ENCODE measurements at places on chromosomes 5 and 9. TPM values are rescaled to one million over a fixed set of nuclear protein-coding genes. Genes with fewer than 3 reads are reported as not detected.

DNA sequence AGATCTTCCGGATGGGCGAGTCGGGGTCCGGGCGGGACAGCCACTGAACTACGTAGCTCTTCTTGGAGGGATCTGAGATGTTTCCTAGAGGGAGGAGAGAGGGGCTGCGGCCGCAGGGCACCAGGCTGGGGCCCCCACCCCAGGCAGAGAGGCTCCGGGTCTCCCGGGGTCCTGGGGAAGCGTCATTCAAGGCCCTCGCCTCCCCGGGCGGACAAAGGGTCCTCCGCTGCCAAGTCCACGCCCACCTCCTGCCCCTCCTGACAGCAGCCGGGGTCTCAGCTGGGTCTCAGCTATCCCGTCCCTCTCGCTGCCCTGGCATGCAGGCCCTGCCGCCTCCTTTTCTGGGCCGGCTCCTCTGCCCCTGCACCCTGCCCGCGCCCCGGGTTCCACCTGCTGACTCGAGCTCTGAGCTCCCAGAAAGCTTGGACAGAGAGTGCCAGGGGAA lies 61.5 kb downstream of the ZNF354C start:
- DNase-seq, result no peak

GRCh38 chr5:150075806-150076205 lies 10.5 kb downstream of the CSF1R start:
- no peak for DNase-seq

DNA sequence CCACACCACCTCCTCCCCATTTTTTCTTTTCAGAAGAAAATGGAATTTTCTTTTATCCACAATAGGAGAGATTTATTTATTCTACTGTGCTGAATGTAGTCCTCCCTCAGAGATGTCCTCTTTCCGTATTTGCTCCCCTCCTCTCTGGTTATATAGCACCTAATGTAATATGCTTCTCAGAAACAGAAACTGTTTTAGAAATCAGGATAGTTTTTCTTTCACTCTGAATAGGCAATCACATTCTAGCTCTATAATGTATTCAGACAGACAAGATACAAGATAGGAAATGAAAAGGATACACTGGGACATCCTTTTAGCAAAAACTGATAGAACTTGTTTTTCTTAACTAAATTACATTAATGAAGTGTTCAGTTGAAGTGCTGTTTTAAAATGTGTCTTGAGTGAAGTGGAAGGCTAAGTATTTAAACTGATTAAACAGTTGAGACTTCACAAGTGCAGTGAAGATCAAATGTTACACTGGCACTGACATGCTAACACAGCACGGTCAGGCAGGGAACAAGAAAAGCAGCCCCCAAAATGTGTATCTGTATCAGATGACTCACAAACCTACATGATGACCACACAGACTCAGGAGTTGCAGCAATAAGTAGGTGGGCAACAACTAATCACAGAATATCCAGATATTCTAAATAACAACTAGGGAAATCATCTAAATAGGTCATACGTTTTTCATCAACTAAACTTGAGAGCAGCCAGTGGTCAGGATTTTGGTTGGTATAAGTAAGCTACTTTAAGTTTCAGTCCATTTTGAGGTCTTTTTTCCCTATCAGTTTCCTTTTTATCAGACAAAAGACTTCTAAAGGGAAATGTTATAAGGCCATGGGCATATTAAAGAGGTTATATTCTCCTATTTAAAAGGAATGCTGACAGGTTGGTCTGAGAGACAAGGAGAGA lies 260.4 kb downstream of the MLLT3 start:
- DNase-seq, result no peak

Gene ZNF454
- 0.18 TPM for polyA plus RNA-seq

- DNase-seq, result no peak
Observed at GRCh38 chr5:120913396-120913795, 449.3 kb downstream of the PRR16 start.

GRCh38 chr9:116753389-116753788 lies 66.3 kb downstream of the TRIM32 start:
- DNase-seq, result no peak

DNA sequence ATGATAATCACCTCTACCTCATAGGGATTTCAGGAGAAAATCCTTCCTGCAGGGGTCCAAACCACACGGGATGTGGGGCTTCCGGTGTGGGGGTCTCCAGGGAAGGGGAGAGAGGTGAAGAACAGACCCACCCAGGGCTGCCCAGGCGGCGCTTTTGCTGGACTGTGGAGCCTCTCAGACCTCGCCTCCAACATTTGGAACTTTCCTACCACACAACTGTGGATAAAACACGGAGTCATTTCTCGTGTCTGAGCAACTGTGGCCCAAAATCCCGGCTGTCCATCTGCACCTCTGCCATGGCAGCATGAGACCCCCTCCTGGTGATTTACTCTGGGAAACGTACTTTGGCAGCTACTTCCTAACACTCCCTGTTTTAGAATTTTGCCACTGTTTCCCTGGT lies 307.8 kb upstream of the IRX4 start:
- DNase-seq, result no peak

DNA sequence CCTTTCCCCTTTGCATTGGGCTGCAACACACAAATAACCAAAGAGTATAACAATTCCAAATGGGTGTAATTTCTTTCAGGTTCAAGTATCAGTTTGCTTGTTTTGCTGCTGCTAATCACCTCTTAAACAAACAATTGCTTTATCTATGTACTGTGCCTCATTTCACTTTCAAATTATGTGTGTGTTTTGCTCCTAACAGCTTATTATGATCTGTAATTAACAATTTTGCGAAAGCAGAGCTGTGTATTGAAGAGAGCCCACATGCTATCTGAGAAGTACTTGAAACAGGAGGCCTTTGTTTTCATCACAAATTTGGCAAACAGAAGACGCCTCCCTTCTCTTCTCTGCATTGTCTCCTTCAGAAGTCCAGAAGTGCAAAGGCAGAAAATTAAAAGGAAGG lies 312.0 kb downstream of the TLE1 start:
- no peak for DNase-seq

DNA sequence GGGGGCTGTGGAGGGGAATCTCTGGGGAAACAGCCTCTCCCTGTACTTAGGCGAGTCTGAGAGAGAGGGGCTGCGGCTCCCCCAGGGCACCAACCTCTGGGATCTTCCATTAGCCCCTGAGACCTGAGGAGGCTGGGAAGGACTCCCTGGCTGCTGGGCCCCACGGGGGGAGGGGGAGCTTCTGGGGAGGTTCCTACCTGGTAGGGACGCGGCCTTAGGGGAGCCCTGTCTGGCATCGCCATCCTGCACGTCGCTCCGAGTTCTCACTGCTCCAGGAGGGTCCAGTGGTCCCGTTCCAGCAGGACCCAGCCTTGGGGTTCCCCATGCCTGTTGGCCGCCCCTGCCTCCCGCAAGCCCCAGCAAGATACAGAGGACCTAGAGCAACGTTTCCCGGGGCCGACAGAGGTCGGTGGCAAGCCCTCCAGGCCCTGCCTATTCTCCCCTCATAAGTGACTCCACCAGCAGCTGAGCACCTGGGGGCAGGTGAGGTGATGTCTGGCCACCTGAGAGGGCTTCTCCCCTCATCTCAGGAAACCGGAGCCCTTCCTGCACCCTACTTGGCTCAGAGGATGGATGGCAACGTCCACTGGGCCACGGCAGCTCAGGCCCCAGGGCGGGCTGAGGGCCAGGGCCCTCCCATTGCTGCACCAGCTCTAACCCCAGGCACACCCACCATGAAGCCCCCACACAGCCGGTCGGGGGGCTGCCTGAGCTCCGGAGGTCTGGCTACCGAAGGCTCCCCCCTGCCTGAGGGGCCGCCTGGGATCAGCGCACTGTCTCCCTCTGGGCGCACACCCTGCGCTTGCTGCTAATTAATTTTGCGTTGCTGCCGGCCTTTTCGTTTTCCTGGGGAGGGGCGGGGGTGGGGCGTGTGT lies 22.5 kb downstream of the TPPP start:
- no peak for DNase-seq

All from foreskin keratinocyte (primary cell).